ENCODE measurements at places on chromosomes 11 and 22.

- peak; percentile 89 for DNase-seq
Measured at GRCh38 chr11:3840870-3841425, at the start of gene RHOG. TSS of gene RHOG (minus strand) at chr11:3840959. CDS start at chr11:3828138, 12,821 bp downstream.

GRCh38 chr11:27470826-27471588, 1.6 kb downstream of the LGR4 start:
- no peak for DNase-seq

GRCh38 chr11:12567746-12568460, 106.3 kb upstream of the TEAD1 start:
- no peak for DNase-seq

DNA sequence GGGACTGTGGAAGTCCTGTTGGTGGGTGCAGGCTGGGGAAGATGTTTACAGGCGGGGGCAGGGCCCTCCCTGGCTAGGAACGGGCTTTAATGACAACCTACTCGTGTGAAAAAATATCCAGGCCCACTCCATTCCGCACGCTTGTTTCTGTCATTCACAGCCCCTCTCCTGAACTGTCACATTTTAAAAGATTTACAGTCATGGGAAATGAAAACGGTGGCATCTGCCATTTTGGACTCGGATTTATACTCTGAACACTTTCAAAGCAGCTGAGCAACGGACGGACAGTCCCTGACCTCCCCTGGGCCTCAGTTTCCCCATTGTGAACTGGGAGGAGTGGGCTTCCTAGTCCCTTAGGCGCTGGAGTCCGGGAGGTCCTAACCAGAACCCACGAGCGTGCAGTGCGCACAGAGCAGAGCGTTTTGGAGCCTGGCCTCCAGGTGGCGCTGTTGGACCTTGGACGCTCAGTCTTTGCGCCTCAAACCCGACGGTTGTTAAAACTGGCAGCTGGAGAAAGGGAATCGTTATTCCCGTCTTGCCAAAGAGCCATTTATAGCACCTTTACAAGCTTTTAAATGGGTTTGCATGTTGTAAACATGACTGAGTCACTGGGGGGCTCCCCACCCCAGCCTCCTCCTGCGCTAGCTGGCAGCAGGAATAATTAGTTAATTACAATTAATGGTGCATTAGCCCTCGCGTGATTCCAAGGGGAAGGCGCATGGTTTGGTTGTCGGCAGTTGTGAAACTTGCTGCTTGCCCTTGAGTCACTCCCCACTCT, 75.3 kb downstream of the FBLN1 start:
- DNase-seq, result peak; percentile 69

DNA sequence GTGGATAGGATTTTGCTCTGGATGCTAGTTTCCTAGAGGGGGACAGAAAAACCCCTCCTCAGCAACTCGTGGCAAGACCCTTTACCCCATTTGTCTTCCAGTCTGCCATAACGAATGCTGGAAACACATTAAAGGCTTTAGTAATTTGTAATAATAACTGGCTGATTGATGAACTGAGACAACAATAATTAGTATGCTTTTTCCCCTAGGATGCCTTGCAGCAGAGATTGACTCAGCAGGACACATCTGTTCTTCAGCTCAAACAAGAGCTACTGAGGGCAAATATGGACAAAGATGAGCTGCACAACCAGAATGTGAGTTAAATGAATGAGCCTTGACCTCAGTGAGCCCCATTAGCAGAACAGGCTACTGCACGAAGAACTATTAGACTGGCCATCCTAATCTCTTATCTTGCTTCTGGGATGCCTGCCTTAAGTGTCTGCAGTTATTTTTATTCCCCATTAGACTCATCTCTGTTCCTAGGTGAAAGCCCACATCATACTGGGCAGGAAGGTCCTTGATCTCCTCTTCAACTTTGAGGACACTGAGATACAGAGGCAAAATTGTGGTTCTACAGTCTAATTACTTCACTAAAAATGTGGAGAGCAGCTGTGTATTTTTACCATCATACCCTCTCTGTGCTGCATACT, 32.9 kb upstream of the DLAT start:
- DNase-seq, result no peak

GRCh38 chr11:27355575-27356104, 7.4 kb downstream of the CCDC34 start:
- no peak for DNase-seq

- DNase-seq, result peak; percentile 37
Measured at GRCh38 chr11:68213135-68213515, at the start of gene KMT5B. TSS of gene KMT5B (minus strand) at chr11:68213296. CDS start at chr11:68190076, 23,220 bp downstream.

Measured in SJSA1 (cell line).